ENCODE measurements at places on chromosomes 1 and 21. TPM values are rescaled to one million over a fixed set of nuclear protein-coding genes. Genes with fewer than 3 reads are reported as not detected.

Gene PLCH2
- total RNA-seq: 141 TPM

Gene PCAT6
- total RNA-seq: 0.68 TPM

Gene LEPROT
- 37.6 TPM for total RNA-seq

Gene AK4
- 102 TPM for total RNA-seq

Gene CADM3
- not detected for total RNA-seq

Gene KRTAP19-3
- total RNA-seq: not detected

Gene CA6
- total RNA-seq: not detected

Gene BSDC1
- 47.7 TPM for total RNA-seq
